SW 1271 (cell line): ENCODE measurements at places on chromosomes 4 and X.
A peak's percentile ranks its signal among the peaks of the same experiment; 100 is the strongest.

- no peak for DNase-seq
These were observed 84.2 kb upstream of the EGFL6 start for GRCh38 chrX:13485167-13485566.

DNA sequence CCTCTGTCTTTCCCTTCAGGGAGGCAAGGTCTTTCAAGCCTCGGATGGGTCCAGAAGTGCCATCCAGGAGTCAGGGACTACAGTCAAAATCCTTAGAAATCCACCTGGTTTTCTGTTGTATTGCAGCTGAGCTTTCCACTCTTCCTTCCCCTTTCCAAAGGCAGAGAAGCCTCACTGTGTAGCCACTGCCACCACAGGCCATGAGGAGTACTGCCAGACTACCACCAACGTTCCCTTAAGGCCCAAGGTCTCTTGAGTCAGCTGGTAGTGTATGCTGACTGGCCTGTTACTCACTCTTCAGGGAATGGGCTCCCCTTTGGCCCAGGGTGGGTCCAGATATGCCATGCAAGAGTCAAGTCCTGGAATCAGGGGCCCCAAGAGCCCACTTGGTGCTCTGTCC is 1454.1 kb downstream of the PCDH19 start:
- no peak for DNase-seq

DNA sequence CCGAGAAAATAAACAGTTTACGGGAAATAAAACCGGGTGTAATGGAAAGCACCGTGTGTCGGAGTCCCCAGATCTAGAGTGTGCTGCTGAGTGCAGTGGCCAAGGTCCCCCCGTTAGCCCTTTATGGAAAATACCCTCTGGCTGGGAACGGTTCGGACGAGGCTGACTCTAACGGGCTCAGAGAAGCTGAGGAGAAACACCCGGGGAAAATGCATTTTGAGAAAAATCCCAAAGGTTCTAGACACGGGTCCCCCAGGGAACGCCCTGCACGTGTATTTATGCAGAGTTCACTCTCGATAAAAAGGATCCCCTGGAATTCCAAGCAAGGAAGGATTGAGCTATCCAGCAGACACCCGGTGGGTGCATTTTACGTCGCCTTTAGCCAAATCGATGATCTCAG is 177.2 kb downstream of the CRLF2 start:
- no peak for DNase-seq

GRCh38 chr4:30601070-30601865 is 118.9 kb upstream of the PCDH7 start:
- DNase-seq: no peak

- DNase-seq: no peak
These were observed 25.9 kb downstream of the COL25A1 start for GRCh38 chr4:109276482-109277095.

DNA sequence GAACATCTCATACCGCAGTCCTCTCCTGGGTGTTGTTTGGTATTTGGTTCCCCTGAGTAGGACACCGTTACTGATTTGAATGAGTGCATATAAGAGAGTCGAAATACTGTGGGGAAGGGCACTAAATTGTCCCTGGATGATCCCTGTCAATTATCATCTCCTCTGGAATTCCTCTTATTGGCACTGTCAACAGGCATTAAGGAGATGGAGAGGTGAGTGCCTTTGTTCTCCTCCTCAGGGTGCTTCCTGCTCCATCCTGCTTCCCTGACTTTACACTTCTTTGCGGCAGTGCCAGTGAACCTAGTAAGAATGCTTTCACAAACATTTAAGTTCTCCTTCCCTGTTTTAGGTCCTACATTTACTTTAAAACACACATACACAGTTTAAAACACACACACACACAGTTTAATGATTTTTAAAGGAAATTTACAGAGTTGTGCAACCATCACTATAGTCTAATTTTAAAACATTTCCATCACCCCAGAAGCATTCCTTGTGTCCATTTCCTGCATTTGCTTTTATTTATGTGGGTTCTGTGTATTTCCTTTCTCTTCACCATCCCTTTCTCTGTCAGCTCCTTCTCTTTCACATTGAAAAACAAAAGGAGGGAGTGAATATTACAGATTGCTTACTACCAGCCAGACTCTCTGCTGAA is 20.9 kb upstream of the ZRSR2 start:
- DNase-seq: no peak

- no peak for DNase-seq
These were observed 116.8 kb upstream of the NKX1-1 start for GRCh38 chr4:1523033-1523432.

GRCh38 chr4:82851885-82852750 is 38.8 kb downstream of the SEC31A start:
- DNase-seq: no peak

DNA sequence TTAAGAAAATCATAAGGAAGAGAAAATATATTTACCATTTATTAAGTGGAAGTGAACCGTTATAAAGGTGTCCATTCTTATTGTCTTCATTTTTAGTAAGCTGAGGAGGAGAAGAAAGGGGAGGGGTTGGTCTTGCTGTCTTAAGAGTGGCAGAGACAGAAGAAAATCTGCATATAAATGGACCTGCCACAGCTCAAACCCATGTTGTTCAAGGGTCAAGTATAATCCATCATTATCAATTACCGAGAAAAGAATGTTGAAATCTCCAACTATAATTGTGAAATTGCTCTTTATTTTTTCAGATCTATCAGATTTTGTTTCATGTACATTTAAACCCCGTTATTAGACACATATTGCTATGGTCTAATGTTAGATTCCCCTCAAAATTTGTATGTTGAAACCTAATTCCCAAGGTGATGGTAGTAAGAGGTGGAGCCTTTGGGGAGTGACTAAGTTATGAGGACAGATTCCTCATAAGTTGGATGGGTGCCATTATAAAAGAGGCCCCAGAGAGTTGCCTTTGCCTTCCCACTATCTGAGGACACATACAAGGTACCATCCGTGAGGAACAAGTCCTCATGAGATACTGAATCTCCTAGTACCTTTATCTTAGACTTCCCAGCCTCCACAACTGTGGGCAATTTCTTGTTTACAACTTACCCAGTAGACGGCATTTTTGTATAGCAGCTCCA is 58.5 kb upstream of the SMAD1 start:
- DNase-seq: no peak

- no peak for DNase-seq
These were observed 5.3 kb upstream of the OPHN1 start for GRCh38 chrX:68438575-68438974.

DNA sequence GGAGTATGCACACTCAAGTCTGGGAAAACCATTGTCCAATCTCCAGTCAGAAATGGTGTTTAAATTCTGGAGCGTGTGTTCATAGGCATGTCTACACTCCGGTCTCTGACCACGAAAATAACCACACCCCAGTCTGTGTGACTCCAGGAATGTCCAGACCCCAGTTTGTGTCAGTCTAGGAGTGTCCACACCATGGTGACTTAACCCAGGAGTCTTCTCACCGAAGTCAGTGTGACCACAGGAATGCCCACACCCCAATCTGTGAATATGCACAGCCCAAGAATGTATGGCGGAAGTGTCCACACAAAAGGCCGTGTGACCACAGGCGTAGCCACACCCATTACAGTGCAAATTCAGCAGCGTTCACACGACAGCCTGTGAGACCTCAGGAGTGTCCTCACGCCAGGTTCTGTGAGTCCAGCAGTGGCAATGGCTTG is 11.4 kb downstream of the FTSJ1 start:
- peak; percentile 83 for DNase-seq

- DNase-seq: no peak
These were observed 88.2 kb downstream of the CRMP1 start for GRCh38 chr4:5804656-5805055.

DNA sequence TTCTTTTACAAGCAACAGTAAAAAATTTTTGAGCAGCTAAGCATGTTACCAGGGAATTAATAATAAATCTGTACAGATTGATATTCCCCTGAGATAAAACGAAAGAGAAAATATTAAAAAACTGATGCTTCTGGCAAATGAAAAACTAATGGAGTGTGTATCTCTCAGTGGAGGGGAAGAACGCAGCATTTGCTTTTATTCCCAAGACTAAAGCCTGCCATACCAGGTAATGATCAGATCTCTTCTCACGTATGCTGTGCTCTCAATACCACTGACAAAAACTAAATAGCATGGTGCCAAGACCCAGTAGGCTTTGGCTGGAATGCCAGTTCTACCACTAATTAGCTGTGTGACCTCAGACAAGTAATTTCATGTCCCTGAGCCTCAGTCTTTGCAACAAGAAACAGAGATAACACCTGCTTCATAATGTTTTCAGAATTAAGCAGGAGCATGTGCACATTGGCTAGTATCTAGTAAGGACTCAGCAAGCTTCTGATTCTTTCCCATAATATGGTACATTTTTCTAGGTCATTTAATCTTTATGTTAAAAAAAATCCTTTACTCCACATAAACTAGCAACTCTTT is 179.6 kb downstream of the CENPC start:
- DNase-seq: no peak

- DNase-seq: no peak
These were observed 18.4 kb upstream of the FAM47E start for GRCh38 chr4:76233083-76233482.

GRCh38 chrX:70166601-70167590 is 10.4 kb upstream of the DGAT2L6 start:
- no peak for DNase-seq

DNA sequence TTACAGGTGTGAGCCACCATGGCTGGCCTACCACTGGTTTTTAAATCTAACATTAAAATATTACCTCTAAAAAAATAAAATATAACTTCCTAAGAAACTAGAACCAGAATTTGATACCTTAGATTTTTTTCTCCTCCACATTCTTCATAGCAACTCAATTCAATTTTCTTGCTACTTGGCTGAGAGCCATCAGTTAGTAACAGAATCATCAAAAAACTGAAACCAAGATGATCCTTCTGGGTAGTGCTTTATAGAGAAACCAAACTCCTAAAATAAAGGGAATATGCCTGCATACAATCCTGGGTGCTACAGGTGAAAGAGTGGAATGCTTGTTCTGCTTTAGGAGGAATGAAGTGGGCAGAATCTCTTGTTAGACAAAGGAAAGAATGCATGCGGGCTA is 64.4 kb downstream of the RPS3A start:
- no peak for DNase-seq

DNA sequence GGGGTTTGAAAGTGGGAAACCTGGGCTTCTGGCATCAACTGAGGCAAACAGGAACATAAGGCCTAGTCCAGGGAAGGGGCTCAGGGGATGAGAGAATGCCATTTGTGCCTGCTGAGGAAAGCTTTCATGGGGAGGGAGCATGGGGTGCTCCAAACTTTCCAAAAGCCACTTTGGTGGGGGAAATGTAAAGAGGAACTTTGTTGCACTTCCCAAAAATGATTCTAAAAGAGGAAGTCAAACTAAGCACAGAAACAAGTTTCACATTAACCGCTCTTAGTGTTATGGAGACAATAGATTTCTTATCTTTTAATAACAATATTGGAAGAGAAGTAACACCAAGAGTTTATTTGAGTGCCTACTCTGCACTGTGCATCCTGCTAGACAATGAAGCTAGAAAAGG is 32.3 kb downstream of the GAB3 start:
- no peak for DNase-seq

GRCh38 chr4:73573794-73574528 is 46.3 kb downstream of the RASSF6 start:
- DNase-seq: peak; percentile 26

DNA sequence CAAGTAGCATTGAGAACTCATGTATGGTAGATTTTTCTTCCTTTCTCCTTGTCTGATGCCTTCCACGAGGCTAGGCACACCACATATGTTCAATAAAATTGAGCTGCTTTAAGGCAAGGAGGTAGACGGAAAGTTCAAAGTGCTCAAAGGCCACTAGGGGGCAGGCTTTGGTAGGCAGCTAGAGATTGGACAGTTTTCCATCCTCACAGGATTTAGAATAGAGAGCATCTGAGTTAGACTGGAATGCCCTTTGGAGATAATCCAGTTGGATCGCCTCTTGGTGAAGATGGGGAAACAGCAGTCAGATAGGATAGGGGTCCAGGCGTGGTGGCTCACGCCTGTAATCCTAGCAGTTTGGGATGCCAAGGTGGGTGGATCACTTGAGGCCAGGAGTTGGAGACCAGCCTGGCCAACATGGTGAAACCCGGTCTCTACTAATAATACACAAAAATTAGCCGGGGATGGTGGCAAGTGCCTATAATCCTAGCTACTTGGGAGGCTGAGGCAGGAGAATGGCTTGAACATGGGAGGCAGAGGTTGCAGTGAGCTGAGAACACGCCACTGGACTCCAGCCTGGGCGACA is 30.4 kb downstream of the ELF4 start:
- DNase-seq: peak; percentile 27

- DNase-seq: no peak
These were observed 57.3 kb upstream of the AP1S2 start for GRCh38 chrX:15911734-15912550.

- DNase-seq: no peak
These were observed 2.0 kb downstream of the RAPGEF2 start for GRCh38 chr4:159104694-159105414.

GRCh38 chrX:78330068-78330467 is 2.7 kb upstream of the CYSLTR1 start:
- DNase-seq: no peak

DNA sequence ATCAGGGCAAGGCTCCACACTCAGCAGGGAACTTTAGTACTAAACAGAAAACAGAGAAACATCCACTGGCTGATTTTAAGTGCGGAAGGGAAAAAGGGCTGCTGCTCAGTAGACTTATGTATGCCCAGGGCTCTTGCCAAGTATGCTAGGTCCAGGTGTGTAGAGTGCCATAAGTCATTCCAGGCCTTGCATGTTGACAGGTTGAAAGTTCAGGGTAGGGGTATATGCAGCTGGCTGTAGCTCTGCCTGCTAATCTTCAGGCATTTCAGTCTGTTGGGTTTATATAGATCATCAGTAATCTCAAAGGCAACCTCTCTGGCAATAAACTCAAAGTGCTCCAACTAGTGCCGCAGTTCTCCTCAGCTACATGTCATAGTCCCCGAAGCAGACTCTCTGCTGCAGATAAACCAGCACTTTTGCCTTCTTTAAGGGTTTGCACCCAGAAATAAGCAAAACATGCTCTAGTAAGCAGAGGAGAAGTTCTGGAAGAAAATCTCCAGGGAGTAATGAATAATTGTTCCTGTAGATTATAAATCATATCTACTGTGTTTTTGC is 134.9 kb upstream of the GRIA3 start:
- no peak for DNase-seq

DNA sequence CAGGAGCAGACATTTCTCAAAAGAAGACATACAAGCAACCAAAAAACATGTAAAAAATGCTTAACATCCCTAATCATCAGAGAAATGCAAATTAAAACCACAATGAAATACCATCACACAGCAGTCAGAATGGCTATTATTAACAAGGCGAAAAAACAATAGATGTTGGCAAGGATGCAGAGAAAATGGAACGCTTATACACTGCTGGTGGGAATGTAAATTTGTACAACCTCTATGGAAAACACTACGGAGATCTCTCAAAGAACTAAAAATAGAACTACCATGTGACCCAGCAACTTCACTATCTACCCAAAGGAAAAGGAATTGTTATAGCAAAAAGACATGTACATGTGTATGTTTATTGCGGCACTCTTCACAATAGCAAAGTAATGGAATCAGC is 71.5 kb downstream of the PPP4R3C start:
- DNase-seq: no peak
